ENCODE measurements at places on chromosomes 5 and 9.

DNA sequence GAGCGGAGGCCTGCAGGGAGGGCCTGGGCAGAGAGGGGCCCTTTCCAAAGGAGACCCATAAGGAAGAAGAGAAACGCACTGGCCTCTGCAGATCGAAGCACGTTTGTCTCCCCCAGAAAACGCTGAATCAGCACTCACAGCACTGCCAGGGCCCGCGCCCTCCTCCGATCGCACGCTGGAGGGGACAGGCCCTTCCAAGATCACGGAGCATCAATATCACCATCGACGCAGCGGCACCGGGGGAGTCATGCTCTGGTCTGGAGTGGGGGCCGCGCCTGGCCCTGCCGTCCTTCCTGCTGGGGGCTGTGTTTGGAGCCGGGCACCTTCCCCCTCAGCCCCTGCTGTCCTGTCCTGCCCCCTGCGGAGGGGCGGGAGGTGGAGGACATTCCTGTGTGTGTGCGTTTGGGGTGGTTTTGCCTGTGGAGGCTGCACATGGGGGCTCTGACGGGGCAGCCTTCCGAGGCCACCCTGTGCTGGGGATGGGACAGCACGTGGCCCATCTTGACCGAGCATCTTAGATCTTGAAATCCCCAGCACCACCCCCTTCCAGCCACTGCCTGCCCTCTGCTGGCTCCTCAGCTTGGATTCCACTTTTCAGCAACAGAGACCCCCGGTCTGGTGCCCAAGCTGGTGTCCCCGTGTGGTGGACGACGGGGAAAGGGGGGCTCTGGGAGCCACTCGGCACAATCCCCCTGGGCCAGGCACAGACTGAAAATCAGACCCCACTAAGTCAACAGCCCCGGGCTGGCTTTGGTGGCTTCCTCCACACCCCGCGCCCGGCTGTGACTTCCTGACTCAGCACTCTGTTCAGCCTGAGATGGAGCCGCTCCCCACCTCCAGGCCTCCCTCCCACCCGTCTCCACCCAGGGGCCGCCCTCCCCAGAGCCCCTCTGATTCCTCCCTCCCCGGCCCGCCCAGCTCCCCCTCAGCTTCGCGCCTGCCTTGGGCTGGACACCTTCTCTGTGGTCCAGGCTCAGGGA, 8.3 kb downstream of the TMEM250 start:
- no peak for DNase-seq

DNA sequence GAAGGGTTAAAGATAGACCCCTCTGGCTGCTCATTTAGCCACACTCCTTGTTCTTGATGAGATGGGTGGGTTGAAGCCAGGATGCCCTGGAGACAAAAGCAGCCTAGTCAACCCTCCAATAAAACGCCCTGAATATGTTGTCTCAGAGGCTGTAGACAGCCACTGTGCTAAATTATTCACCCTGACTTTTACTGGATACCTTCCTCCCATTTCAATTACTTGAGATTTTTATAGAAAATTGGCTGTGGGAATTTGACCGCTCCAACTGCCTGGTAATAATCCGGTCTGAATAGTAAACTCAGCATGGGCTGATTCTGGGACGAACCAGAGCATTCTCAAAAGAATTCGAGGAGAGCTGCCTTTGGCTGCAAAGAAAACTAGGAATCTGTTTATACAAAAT, 104.2 kb downstream of the SNX18 start:
- DNase-seq: no peak

DNA sequence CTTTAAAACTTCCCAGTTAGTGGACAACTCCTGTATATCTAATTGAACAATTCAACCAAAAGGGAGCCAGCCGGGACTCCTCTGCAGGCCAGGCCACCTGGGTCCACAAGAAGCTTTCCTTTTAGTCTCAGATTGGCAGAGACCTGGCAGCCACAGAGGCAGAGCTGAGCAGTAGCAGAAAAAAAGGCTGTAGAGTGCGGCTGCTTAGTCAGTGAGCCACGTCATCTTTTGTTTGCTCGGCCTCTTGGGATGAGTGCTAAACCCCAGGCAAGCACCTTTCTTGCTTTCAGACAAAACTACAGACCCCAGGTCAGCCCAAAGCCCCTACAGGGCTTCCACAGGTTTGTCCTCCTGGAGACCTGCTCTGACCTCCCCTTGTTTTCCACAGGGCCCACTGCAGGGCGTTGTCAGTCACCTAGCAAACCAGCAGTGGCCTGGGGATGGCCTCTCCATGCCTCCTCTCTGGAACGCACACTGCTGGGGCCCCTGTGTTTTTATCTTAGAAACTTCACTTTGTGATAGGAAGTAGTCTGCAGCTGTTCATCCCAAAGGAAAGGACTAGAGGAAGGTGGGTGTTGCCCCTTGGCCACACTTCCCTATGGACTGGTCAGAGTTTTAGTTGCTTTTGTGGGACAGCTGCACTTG, 49.9 kb downstream of the SHB start:
- DNase-seq: no peak

DNA sequence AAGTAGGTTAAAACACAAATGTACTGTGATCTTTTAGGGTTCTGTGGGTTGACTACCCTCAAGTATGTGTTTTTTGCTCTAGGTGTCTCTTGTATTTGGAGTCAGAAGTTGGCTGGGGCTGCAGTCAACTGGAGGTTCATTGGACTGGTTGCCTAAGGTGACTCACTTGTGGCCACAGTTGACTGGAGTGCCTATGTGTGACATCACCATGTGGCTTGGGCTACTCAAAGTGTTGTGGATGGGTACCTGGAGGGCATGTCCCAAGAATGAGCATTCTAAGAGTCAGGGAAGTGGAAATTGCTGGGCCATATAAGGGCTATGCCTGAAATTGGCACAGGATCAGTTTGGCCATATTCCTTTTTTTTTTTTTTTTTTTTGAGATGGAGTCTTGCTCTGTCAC, 27.4 kb downstream of the SNX30 start:
- no peak for DNase-seq

DNA sequence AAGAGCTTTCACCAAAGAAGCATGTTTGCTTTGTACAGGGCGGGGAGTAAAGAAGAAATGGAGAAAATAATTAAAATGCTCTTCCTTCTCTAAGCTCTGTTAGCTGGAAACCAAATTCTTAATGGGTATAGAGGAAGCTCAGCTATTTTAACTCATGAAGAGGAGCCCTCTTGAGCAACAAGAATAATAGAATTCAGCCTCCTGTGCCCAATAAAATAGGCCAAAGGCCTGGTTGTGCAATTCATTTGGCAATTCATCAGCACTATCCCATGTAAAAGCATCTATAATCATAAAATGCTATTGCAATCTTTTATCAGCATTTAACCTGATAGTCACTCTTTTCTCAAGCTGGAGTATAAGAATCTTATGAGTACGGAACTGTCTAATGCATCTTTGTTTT, 133.6 kb upstream of the CDH6 start:
- no peak for DNase-seq

DNA sequence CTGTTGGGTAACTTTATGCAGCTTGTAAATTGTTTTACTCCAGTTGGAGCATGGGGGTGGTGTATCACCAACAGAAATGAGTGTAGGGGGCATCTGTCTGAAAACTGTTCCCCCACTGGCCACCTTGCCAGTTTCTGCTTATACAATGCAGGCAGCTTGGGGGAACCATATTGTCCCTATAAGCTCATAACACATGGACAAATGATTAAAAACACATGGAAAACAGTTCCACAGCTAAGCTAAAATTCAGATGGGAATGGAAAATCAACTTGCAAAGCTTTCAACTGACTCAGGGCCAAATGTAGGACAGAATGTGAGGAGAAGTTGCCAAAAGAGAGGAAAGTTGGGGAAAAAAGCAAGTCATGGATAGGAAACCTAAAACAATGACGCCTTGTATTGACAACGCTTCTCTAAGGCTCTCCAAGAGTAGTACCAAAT, 7.9 kb upstream of the CER1 start:
- DNase-seq: no peak

- no peak for DNase-seq
Observed at GRCh38 chr9:21144603-21145002, 3.0 kb upstream of the IFNW1 start.

DNA sequence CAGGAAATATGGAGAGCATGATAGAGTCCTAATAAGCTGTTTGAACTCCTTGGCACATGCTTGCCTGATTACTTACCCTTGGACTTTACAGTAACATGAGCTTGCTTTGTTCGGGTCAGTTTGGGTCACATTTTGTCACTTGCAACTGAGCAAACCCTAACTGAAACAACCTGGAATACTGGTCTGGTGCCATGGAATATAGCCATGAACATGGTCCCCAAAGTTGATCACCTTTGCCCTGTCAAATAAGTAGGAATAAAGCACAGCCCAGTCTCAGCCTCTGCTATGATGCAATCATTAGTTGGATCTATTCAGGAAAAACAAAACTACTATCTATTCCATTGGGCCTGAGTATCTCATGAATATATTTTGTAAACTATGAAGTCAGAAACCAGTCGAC, 18.2 kb downstream of the CDO1 start:
- DNase-seq: no peak

GRCh38 chr5:62662521-62662920, 83.9 kb downstream of the LRRC70 start:
- no peak for DNase-seq

DNA sequence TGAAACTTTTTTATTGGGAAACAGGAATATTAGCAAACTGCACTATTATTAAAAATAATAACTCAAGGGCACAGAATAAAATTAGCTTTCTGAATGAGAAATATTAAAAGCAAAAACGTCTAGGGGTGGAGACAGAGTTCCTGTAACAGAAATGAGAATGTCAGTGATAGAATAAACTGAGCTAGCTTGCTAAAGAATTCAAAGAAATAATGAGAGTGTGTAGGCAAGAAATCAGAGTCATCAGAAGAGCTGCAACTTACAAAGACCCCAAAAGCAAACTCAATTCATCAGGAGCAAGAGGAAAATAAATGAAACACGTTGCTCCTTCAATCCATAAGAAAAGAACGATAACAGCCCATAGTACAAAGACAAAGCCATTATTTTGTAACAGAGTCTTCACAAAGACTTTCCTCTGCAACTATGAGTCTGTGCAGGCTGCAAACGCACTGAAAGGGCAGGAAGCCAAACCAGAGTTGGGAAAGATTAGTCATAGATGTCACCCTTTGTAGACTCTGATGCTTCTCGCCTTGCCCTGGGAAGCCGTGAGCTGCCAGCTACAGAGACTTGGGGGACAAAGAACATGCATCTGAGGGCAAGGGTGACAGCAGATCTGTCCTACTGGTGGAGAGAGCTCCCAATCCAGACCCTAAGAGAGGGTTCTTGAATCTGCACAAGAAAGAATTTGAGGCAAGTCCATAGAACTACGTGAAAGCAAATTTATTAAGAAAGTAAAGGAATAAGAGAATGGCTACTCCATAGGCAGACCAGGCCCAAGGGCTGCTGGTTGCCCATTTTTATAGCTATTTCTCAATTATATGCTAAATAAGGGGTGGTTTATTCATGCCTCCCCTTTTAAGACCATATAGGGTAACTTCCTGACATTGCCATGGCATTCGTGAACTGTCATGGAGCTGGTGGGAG, 40.8 kb downstream of the SHC3 start:
- DNase-seq: no peak

- no peak for DNase-seq
Observed at GRCh38 chr5:169080448-169080911, 220.5 kb downstream of the SLIT3 start.

- no peak for DNase-seq
Observed at GRCh38 chr5:128271859-128272464, 188.4 kb downstream of the SLC12A2 start.

GRCh38 chr9:107628444-107628843, 138.9 kb upstream of the KLF4 start:
- no peak for DNase-seq

DNA sequence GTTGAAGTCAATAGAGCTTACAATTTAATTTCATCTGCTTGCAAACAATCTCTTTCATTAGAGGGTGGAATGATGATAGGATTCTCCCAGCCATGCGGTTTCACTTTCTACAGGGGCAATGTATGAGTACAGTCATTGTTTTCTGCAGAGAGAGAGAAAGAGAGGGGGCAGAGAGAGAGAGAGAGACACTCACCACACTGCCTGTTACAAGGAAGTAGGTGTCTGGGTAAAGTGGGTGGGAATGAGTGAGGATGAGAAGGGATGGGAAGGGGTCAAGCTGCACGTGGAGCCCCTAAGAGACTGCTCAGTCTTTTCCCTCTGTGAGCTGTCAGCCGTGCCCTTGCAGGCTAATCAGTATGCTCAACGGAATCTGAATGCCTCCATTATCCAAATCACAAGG, 454.3 kb downstream of the KDM4C start:
- DNase-seq: no peak

- DNase-seq: no peak
Observed at GRCh38 chr5:10726179-10726912, 34.7 kb downstream of the DAP start.

DNA sequence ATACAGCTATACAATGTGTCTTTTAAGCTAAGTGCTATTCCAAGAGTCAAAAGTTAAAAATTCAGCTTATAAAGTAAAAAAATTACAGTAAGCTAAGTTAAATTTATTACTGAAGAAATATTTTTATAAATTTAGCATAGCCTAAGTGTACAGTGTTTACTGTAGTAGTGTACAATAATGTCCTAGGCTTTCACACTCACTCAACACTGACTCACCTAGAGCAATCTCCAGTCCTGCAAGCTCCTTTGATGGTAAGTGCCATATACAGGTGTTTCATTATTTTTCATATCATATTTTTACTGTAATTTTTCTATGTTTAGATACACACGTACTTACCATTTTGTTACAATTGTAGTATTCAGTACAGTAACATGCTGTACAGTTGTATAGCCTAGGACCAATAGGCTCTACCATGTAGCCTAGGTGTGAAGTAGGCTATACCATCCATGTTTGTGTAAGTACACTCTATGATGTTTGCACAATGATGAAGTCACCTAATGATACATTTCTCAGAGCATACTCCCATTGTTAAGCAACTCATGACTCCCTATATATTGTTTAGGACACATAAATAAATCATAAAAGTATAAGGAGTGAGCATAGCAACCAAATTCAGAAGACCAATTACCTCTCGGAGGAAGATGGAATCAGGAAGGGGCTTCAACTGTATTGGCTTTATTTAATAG, 165.1 kb upstream of the SLC30A5 start:
- no peak for DNase-seq

GRCh38 chr9:35868933-35869332, 1.3 kb downstream of the OR13J1 start:
- DNase-seq: no peak

- DNase-seq: no peak
Observed at GRCh38 chr9:90180381-90180780, 462.2 kb downstream of the DIRAS2 start.

GRCh38 chr5:145979270-145980223, 43.2 kb downstream of the SH3RF2 start:
- no peak for DNase-seq

GRCh38 chr9:15282567-15283285, 24.3 kb downstream of the TTC39B start:
- no peak for DNase-seq
